ENCODE measurements at places on chromosomes 2 and 18.

GRCh38 chr2:207037896-207038295 is 98.6 kb downstream of the CPO start:
- no peak for DNase-seq

GRCh38 chr18:67041334-67041733 is 437.4 kb upstream of the CDH19 start:
- DNase-seq = no peak

- no peak for DNase-seq
Observed at GRCh38 chr2:127125821-127126220, 18.9 kb upstream of the BIN1 start.

- DNase-seq = no peak
Observed at GRCh38 chr2:130845505-130846085, 8.9 kb downstream of the ARHGEF4 start.

- no peak for DNase-seq
Observed at GRCh38 chr18:48485828-48486405, 52.9 kb upstream of the CTIF start.

DNA sequence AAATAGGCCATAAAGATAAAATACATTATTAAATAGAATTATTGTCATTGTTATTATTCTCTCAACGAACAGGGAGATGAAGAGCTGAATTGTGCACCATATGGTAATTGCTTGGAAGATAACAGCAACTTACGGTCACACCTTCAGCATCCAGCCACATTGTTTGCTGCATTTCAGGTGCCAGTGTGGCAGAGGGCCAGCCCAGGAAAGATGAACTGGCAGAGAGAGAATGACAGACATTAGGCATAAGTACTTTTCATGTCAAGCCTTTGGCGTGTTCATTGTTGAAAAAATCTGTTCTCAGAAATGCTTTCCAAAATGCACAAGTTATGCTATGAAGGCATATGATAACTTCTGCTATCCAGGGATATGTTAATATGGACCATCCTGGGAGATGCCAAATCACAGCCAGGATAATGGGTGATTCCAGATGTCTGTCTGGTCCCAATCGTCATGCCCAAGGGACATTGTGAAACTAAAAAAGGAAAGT is 748.6 kb upstream of the PIK3C3 start:
- no peak for DNase-seq

GRCh38 chr2:36539631-36540030 is 58.3 kb downstream of the FEZ2 start:
- no peak for DNase-seq

- DNase-seq = no peak
Observed at GRCh38 chr2:119713819-119714490, 35.0 kb downstream of the TMEM177 start.

DNA sequence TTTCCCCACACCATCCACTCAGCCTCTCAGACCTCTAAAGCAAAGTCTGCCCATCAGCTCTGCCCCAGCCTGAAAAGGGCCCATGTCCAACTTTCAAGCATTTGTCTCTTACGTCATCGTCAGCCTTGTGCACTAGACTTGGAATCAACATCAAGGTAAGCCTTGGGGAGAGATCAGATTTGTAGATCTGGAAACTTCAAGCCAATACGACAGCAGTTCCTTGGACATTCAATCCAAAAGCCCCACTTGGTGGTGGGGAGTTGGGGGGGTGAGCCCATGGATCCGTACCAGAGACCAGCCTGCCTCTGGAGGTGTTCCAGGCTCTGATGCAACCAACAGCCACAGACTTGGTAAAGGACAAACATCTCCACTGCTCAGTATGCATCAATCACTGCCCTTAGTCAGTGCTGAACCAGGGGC is 206.8 kb upstream of the MEIS1 start:
- DNase-seq = no peak

DNA sequence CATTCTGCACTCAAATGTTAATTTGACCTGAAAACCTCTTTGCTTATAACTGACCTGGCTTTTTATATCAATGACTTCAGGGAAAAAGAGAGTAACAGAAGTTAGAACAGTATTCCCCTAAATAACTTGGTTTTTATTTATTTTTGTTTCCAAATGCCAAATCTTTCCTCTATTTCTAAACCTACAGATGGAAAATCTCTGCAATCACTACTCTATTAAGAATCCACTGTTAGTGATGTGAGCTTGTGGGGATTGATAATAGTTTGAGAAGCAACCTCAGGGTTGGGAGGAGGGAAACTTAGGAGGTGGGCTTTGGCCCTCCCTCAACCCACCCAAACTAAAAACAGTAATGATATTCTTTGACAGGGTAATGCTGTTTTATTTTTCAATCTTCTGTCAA is 351.8 kb downstream of the DCC start:
- no peak for DNase-seq
